Activated CD8-positive, alpha-beta T cell treated with anti-CD3 and anti-CD28 coated beads for 36 hours (primary cell): ENCODE measurements at places on chromosomes 13 and 19.
A peak's percentile ranks its signal among the peaks of the same experiment; 100 is the strongest.

- DNase-seq: no peak
Observed at GRCh38 chr13:43089912-43090498, 66.6 kb downstream of the DNAJC15 start.

DNA sequence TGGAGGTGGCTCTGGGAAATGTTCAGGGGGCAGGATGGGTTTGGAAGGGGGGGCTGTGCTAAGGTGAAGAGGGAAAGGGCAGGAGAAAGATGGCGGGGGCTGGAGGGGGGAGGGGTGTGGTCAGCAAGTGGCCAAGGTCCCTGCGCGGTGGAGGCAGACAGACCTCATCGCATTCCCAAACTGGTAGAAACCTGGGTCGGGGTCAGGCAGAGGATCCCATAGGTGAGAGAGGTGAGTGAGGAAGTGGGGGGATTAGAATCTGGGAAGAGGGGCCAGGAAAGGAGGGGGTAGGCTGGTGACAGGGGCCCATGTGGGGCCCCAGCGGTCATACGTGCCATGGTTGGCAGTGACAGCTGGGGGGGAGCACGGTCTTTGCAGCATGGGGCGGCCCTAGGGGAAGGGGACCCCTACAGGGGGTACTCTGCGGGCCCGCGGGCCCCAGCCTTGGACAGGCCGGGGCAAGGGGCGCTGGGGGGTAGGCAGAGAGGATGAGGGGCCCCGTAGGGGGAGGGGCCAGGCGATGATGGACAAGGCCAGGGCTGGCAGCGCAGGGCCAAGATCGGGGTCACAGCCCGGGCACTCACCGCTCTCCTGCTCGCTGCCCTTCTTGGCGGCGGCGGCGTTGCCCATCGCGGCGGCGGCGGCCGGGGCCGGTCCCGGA is 514 bp downstream of the PRKACA start:
- peak; percentile 31 for DNase-seq

GRCh38 chr13:98260357-98261164 is 83.5 kb upstream of the RNF113B start:
- DNase-seq: no peak

- no peak for DNase-seq
Observed at GRCh38 chr13:113628291-113629270, 29.4 kb downstream of the ATP4B start.

DNA sequence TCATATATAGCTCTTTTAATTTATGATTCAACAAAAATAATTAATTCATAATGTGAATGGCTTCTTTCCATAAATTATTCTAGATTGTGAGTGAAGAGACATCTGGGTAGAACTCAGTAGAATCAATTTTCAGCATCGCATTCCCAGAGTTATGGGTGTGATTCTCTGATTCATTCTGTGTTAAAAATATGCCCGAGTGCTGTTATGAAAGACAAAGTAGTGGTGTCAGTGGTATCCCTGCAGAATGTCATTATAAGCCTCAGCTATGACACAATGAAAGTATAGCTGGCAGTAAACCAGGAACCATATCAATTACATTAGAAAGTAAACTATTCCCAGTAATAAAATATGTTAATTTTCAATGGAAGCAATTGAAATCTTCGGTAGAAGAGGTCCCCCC is 480.5 kb upstream of the SLITRK1 start:
- DNase-seq: no peak

- peak; percentile 77 for DNase-seq
Observed at GRCh38 chr13:51614350-51614786, 30.1 kb downstream of the WDFY2 start.

GRCh38 chr13:110638257-110638656 is 22.9 kb downstream of the NAXD start:
- DNase-seq: no peak

- no peak for DNase-seq
Observed at GRCh38 chr19:33310606-33311325, 8.4 kb upstream of the CEBPA start.

GRCh38 chr13:39310961-39311360 is 272.7 kb downstream of the NHLRC3 start:
- no peak for DNase-seq

GRCh38 chr19:17902701-17903100 is 30.1 kb upstream of the CCDC124 start:
- DNase-seq: no peak
